CD4-positive, alpha-beta T cell treated with Interleukin-1 beta for 1 hour (primary cell): ENCODE measurements at places on chromosomes 4 and X.

GRCh38 chrX:44904542-44905115 is 31.6 kb downstream of the KDM6A start:
- no peak for DNase-seq

- no peak for DNase-seq
These were observed 45.8 kb upstream of the SERTM2 start for GRCh38 chrX:111465669-111466068.

DNA sequence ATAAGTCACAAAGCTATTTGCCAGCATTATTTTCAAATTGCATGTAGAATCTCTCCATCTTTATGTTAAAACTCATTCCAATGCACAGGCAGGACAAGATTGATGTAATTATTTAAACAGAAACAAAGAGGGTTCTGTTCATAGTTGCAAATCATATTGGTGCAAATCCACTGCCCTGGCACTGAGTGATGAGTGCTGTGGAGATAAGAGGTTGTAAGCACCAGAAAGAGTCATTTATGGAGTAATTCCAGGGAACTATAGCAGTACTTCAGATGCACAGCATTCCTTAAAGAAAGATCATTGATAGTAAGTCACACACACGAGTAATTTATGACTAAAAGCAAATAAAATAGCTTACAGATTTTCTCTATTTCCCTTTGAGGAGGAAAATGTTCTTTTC is 337.7 kb upstream of the CTSO start:
- no peak for DNase-seq

GRCh38 chr4:7244331-7244665 is 52.0 kb downstream of the SORCS2 start:
- no peak for DNase-seq

- no peak for DNase-seq
These were observed 100.5 kb downstream of the KDM6A start for GRCh38 chrX:44973420-44973932.

GRCh38 chr4:55884093-55884850 is 30.8 kb downstream of the EXOC1 start:
- DNase-seq = no peak
